ENCODE measurements at places on chromosomes 3 and 15. TPM values are rescaled to one million over a fixed set of nuclear protein-coding genes. Genes with fewer than 3 reads are reported as not detected.

- no peak overlapping the region for H3K4me3 ChIP-seq
- no peak overlapping the region for H3K27ac ChIP-seq
- DNase-seq: no peak
These were observed 10.5 kb upstream of the PRKCD start for GRCh38 chr3:53150247-53151085.

- H3K27me3 ChIP-seq: no peaks in the 10 kb centered on the region
- no peaks in the 10 kb centered on the region for H3K4me1 ChIP-seq
- no peak for DNase-seq
- H3K27ac ChIP-seq: no peak overlapping the region
- no peaks in the 10 kb centered on the region for H3K36me3 ChIP-seq
These were observed 177.9 kb downstream of the ARPP21 start for GRCh38 chr3:35817216-35817615.

DNA sequence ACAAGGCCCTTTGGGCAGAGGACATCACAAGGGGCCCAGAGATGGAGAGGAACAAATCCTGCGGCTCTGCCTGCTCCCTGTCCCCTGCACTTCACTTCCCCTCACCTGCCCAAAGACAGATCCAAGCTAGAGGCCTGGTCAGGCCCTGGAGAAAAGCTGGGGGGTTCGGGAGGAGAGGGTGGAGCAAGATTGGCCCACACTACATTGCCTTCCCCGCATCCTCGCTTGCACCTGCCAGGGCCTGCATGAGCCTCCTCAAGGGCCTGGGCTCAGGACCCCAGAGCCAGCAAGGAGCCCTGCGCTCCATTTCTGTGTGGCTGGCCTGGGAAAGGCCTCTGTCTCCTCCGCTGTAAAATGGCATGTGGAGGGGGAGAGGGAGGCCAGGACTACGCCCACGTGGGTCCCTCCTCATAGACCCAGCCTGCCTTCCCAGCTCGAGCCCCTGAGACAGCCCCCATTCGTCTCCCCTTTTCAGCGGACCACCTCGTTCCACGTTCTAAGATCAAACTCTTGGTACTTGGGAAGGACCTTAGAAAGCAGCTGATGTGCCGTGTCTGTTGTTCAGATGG is 106.0 kb downstream of the HMG20A start:
- no peak overlapping the region for H3K4me3 ChIP-seq
- no peaks in the 10 kb centered on the region for H3K4me1 ChIP-seq
- no peak for DNase-seq
- no peaks in the 10 kb centered on the region for H3K36me3 ChIP-seq
- H3K27me3 ChIP-seq: peaks cover 3% of the 10 kb centered on the region

GRCh38 chr15:88127432-88127790 is 129.1 kb downstream of the NTRK3 start:
- no peak for DNase-seq
- H3K27ac ChIP-seq: no peak overlapping the region
- H3K36me3 ChIP-seq: no peaks in the 10 kb centered on the region

- H3K27me3 ChIP-seq: peaks cover 3% of the 10 kb centered on the region
- H3K4me3 ChIP-seq: no peak overlapping the region
- H3K36me3 ChIP-seq: no peaks in the 10 kb centered on the region
- no peaks in the 10 kb centered on the region for H3K4me1 ChIP-seq
- H3K27ac ChIP-seq: no peak overlapping the region
- no peak for DNase-seq
These were observed 129.8 kb upstream of the CPNE4 start for GRCh38 chr3:132164469-132165092.

GRCh38 chr3:128322030-128323022 is 144.4 kb downstream of the DNAJB8 start:
- no peak overlapping the region for H3K27ac ChIP-seq
- H3K4me3 ChIP-seq: no peak overlapping the region
- H3K27me3 ChIP-seq: no peaks in the 10 kb centered on the region

GRCh38 chr3:160709477-160710182 is 32.7 kb downstream of the ARL14 start:
- no peak for DNase-seq
- no peaks in the 10 kb centered on the region for H3K36me3 ChIP-seq
- no peaks in the 10 kb centered on the region for H3K4me1 ChIP-seq
- no peak overlapping the region for H3K27ac ChIP-seq
- H3K27me3 ChIP-seq: peaks cover 9% of the 10 kb centered on the region

- H3K27me3 ChIP-seq: no peaks in the 10 kb centered on the region
- H3K36me3 ChIP-seq: peaks cover 4% of the 10 kb centered on the region
- DNase-seq: peak; percentile 89
These were observed 20.7 kb downstream of the KLF13 start for GRCh38 chr15:31347067-31347975.

DNA sequence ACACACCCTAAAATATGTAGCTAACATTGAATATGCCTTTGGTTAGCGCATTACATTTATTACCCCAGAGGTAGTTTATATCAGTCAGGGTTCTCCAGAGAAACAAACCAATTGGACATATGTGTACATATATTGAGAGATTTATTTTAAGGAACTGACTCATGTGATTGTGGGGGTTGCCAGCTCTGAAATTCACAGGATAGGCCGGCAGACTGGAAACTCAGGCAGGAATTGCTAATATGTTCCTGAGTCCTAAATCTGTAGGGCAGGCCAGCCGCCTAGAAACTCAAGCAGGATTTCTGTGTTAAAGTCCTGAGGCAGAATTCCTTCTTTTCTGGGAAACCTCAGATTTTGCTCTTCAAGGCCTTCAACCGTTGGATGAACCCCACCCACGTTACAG is 189.7 kb downstream of the CDIN1 start:
- H3K4me3 ChIP-seq: no peak overlapping the region
- H3K27ac ChIP-seq: no peak overlapping the region
- H3K4me1 ChIP-seq: no peaks in the 10 kb centered on the region
- H3K27me3 ChIP-seq: no peaks in the 10 kb centered on the region
- DNase-seq: no peak

GRCh38 chr3:152834191-152834775 is 648 bp upstream of the P2RY1 start:
- H3K4me1 ChIP-seq: peaks cover 19% of the 10 kb centered on the region
- peaks cover 25% of the 10 kb centered on the region for H3K27me3 ChIP-seq
- H3K4me3 ChIP-seq: no peak overlapping the region
- no peak for DNase-seq

GRCh38 chr3:120678331-120678947 is 3.6 kb downstream of the HGD start:
- H3K36me3 ChIP-seq: no peaks in the 10 kb centered on the region
- no peaks in the 10 kb centered on the region for H3K27me3 ChIP-seq
- no peaks in the 10 kb centered on the region for H3K4me1 ChIP-seq
- no peak overlapping the region for H3K4me3 ChIP-seq

GRCh38 chr3:180747805-180748361 is 68.6 kb upstream of the CCDC39 start:
- no peaks in the 10 kb centered on the region for H3K4me1 ChIP-seq
- H3K36me3 ChIP-seq: no peaks in the 10 kb centered on the region
- H3K27ac ChIP-seq: no peak overlapping the region
- no peak overlapping the region for H3K4me3 ChIP-seq

DNA sequence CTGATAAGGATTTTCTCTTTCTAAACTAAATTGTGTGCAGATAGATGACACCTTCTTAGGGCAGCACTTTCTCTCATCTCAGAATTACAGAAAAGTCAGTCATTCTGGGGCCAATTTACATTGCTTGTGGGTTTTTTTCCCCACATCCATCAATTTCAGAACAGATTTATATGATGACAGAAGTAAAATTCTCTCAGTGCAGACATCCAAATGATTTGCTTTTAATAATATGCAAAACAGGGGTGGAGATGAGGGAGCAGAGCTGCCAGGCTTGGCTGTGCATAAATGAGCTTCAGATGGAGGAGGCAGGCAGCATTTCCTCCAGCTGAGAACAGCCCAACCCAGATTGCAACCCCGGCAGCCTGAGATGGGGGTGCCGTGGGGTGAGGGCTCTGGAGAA is 44.0 kb downstream of the EDEM1 start:
- no peak for DNase-seq
- no peaks in the 10 kb centered on the region for H3K4me1 ChIP-seq
- no peaks in the 10 kb centered on the region for H3K36me3 ChIP-seq
- no peak overlapping the region for H3K4me3 ChIP-seq

DNA sequence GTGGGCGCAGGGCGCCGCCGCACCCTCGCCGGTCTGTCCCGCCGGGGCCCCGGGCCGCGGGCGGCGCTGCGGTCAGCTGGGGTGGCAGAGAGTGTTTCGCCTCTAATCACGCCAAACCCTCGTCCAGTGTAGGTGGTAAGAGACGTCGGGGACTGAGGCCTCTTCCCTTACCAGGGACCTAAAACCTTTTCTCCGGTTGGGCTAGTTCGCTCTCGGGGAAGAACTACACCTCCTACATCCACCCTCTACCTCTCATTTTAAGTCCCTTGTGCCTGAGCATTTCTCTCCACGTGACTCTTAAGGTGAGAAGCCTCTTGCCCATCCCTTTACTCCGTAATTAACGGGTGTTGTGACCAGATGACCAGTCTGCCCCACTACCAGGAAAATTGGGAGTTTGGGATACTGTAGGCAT is 520 bp downstream of the TMEM42 start:
- peak overlapping the region; percentile 74 for H3K27ac ChIP-seq
- DNase-seq: no peak
- H3K27me3 ChIP-seq: no peaks in the 10 kb centered on the region

DNA sequence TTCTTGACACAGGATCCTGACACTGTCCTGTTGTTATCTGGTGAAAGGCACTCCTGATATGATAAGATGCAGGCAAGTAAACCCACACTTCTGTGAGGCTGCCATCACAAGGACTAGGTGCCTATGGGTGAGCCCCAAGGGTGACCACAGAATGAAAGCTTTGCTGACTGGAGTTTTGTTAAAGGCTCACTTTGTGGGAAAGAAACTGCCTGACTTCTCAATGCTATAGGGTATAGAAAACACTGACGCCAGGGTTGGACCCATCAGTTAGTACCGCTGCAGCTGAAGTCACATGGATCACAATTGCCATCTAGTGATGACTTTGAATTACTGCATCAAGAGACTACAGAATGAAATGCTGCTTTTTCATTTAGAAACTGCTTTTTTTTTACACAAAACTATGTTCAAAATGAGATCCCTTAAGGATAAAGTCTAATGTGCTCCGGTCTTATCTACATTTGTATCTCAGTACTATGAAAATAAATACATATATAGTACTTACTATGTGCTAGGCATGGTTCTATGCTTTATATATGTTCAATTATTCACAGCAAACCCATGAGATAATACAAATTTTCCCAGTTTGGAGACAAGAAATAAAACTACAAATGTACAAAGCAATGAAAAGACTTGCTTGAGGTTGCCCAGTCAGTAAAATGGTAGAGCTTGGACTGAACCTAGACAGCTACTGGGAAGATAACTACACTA is 64.2 kb upstream of the CMSS1 start:
- H3K4me3 ChIP-seq: no peak overlapping the region
- H3K36me3 ChIP-seq: no peaks in the 10 kb centered on the region
- H3K4me1 ChIP-seq: no peaks in the 10 kb centered on the region
- no peak for DNase-seq

DNA sequence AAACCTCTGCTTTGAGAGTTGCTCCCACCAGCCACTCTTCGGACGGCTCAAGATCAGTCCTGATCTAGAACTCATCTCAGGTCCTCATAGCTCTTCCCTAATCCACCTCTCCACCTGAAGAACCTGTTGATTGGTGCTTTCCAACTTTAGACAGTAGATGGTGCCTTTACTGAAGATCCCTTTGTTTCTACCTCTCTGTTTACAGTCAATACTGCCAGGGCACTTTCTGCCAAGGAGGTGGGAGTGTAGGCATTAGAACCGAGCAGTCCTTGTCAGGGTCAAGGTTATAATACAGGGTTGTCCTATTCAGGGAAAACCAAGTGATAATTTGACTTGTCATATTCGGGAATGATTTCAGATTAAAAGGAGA is 1.2 kb downstream of the CGNL1 start:
- H3K27me3 ChIP-seq: peaks cover 25% of the 10 kb centered on the region
- no peak overlapping the region for H3K4me3 ChIP-seq
- H3K36me3 ChIP-seq: no peaks in the 10 kb centered on the region
- H3K27ac ChIP-seq: no peak overlapping the region
- H3K4me1 ChIP-seq: no peaks in the 10 kb centered on the region

DNA sequence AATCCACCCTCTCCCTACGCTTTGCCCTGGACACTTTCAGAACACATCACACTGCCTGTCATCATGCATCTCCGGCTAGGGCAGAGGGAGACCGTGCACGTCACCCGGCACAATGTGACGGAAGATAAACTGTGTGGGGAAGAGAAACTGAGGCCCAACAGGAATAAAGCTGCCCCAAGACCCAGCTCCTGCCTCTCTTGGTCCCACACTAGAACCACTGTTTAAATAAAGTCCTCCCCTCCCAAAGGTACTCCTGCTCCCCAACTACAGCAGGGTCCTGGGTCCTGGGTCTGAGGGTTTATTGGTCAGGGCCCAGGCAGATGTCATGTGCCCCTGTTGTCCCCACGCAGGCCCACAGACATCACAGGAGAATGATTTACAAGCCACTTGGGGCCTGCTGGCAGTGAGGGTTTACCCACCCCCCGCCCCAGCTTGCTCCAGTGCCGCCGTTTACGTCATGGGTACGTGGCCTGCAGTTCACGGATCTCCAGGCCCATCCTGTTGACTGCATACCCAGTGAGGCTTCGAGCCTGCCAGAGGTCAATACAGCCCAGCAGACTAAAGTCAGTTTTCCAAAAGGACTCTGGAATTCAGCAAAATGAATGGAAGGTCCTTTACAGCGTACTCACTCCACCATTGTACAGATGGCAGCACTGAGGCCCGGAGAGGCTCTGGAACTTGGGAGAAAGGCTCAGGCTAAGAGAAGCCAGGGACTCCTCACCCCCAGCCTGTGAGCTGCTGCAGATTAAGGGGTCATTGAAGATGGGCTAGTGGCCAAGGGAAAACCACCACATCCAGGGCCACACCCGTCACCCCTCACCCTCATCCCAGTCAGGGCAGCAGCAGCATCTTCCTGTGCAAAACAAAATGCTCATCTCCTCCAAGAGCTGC is 23.2 kb downstream of the ALS2CL start:
- H3K36me3 ChIP-seq: peaks cover 5% of the 10 kb centered on the region
- H3K27ac ChIP-seq: no peak overlapping the region
- peaks cover 6% of the 10 kb centered on the region for H3K27me3 ChIP-seq

GRCh38 chr3:171164067-171164465 is 137.5 kb upstream of the SLC2A2 start:
- H3K4me1 ChIP-seq: peaks cover 4% of the 10 kb centered on the region
- no peak overlapping the region for H3K27ac ChIP-seq
- H3K36me3 ChIP-seq: peaks cover 77% of the 10 kb centered on the region
- no peak overlapping the region for H3K4me3 ChIP-seq

Gene OR5K2
- total RNA-seq: not detected

Gene DAZL
- not detected for total RNA-seq

Gene FRMD5
- total RNA-seq: 0.09 TPM

Gene STRIT1
- not detected for total RNA-seq

Gene PLIN1
- total RNA-seq: not detected

Gene FANCD2
- total RNA-seq: 18.2 TPM

Gene GOLGA8H
- not detected for total RNA-seq

Gene SAMMSON
- not detected for total RNA-seq

Gene CIB2
- total RNA-seq: 1.8 TPM

Gene PP2D1
- not detected for total RNA-seq

Gene NPAP1
- not detected for total RNA-seq

Gene SNRPN
- 111 TPM for total RNA-seq

Gene PDZRN3
- 0.16 TPM for total RNA-seq

Gene ALDH1L1
- not detected for total RNA-seq

Gene KBTBD13
- total RNA-seq: not detected

Gene TRIM42
- not detected for total RNA-seq

Gene ADIPOQ
- not detected for total RNA-seq
